ENCODE measurements at places on chromosomes 16 and 17. TPM values are rescaled to one million over a fixed set of nuclear protein-coding genes. Genes with fewer than 3 reads are reported as not detected.

Gene KIF19
- total RNA-seq, result 0.85 TPM

Gene ASB16
- 0.25 TPM for total RNA-seq

Gene NTN1
- total RNA-seq, result 1.8 TPM

Gene UBN1
- 28.6 TPM for total RNA-seq

Gene MARF1
- total RNA-seq, result 80.7 TPM

Gene HEXD
- 39.2 TPM for total RNA-seq

Gene ACAP1
- 26.0 TPM for total RNA-seq

Gene CCL16
- total RNA-seq, result 0.79 TPM

Gene CDRT15
- not detected for total RNA-seq

Gene QPRT
- 13.9 TPM for total RNA-seq

Gene HBZ
- total RNA-seq, result not detected

Gene MPP2
- total RNA-seq, result 1.2 TPM

Gene C17orf113
- 3.8 TPM for total RNA-seq

Gene CPNE2
- 24.1 TPM for total RNA-seq

Gene TMC6
- total RNA-seq, result 115 TPM

Gene VAC14
- 36.8 TPM for total RNA-seq

Gene KCNH4
- total RNA-seq, result 0.35 TPM

Gene TRAPPC1
- 149 TPM for total RNA-seq

Gene ETV4
- total RNA-seq, result 6.8 TPM
